Uterus (tissue), 4 donors: ENCODE measurements at places on chromosomes 7 and 10.

GRCh38 chr7:117237646-117238045 is 85.2 kb downstream of the WNT2 start:
- DNase-seq: no peak

- no peak for DNase-seq
Observed at GRCh38 chr10:88941026-88941425, 11.5 kb downstream of the ACTA2 start.

- no peak for DNase-seq
Observed at GRCh38 chr7:4659551-4660286, 22.4 kb upstream of the FOXK1 start.

- DNase-seq: no peak
Observed at GRCh38 chr7:4549681-4550080, 132.4 kb upstream of the FOXK1 start.

GRCh38 chr10:92265687-92266258 is 25.1 kb downstream of the CPEB3 start:
- no peak for DNase-seq

GRCh38 chr10:32957341-32958084 is 517 bp downstream of the ITGB1 start:
- DNase-seq: peak; percentile 52

DNA sequence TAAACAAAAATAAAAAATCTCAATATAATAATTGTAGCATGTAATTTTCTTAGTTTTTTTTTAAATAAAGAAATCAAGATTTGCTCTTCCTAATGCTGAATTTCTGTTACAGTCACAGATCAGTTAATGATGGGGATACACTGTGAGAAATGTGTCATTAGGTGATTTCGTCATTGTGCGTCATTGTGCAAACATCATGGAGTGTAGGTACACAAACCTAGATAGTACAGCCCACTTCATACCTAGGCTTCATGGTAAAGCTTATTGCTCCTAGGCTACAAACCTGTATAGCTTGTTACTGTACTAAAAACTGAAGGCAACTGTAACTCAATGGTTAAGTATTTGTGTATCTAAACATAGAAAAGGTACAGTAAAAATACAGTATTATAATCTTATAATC is 74.4 kb upstream of the LSM8 start:
- DNase-seq: no peak

GRCh38 chr7:6286486-6286885 is 14.1 kb upstream of the CYTH3 start:
- no peak for DNase-seq

- no peak for DNase-seq
Observed at GRCh38 chr10:120041807-120042559, 149.5 kb downstream of the SEC23IP start.

DNA sequence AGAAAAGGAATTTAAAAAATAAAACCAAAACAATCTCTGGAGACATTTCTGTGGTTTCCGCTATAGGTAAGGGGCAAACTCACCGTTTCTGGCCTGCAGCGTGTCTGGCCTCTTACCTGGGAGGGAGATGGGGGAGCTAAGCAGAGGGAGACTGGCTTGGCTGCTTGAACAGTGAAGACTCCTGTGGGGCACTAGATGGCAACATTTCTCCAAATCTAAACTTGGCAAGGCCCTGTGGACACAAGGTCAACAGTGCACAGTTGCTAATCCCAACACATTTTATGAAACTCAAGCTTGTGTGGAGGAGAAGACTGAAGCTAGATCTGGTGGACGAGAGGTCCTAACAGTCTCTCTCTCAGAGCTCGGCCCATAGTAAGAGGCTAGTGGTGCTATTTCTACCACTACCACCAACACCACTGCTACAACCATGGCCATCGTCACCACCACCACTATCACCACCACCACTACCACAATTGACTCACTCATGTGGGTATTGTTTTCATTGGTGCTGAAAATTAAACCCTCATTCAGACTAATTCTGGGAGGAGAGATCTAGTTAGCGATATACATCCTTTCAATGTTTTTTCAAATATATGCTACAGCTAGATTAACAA is 28.4 kb upstream of the CDHR3 start:
- peak; percentile 36 for DNase-seq

DNA sequence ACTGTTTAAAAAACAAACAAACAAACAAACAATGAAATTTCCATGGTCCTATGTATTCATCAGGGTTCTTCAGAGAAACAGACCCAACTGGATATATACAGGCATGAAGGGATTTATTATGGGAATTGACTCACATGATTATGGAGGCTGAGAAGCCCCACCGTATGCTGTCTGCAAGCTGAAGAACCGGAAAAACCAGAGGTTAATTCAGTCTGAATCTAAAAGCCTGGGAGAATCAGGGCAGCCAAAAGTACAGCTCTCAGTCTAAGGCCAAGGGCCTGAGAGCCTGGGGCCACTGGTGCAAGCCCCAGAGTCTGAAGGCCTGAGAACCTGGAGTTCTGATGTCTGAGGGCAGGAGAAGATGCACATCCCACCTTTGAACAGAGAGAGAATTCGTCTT is 163.5 kb downstream of the MDFIC start:
- DNase-seq: no peak

GRCh38 chr7:36013246-36014014 is 139.6 kb upstream of the EEPD1 start:
- no peak for DNase-seq

DNA sequence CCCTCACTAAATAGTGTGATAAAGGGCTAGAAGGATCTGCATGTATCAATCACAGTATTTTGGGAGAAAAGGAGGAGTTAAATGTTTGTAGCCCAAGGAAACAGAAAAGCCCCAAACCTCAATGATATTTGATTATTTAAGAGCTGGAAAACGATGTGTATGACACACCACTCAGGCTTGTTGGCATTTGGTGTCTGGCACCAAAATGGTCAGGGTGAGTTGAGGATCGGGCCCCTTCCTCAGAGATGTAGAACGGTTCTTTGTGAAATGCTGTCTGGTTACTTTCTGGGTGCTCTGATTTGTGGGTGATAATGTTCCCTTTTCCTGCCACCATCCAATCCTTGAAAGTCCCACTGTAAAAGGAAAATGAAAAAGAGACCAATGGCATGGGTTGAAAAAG is 113.7 kb downstream of the CCDC3 start:
- DNase-seq: no peak

GRCh38 chr7:96426027-96426426 is 104.1 kb upstream of the SLC25A13 start:
- no peak for DNase-seq

DNA sequence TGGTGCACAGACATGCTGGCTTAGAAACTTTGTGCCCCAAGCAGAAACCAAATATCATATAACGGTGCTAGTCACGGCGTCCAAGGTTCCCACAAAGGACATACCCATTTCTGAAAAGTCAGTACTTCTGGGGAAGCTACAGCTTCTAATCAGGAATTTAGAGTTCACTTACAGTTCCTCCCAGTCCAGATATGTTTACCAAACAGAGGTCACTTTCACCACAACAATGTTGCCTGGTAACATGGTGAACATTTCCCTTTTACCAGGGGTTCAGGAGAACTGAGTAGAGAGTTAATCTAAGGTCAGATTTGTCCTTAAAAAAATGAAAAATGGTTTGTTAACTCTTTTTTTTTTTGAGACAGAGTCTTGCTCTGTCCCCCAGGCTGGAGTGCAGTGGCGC is 265.9 kb upstream of the MKLN1 start:
- DNase-seq: no peak

DNA sequence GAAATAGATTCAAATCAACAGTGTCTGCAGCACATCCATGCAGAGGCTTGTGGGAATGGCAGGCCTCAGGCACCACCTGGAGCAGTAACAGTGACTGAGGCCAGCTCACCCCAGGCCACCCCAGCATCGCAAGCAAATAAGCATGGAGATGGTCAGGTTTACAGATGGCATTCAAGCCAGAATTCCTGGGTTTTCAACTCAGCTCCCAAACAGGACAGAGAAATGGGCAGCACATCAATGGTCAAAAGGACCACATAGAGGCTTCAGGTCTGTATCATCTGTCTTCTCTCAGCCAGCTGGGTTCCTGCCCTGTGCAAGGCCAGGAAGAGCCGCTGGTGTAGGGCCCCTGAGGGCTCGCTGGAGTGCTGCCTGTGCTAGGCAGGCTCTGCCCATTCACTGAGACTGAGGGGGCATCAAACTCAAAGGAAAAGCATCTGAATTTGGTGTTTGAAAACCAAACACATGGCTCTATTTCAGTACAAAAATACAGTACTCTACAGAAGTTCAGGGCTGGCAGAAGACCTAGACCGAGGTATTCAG is 112.5 kb downstream of the KMT2E start:
- DNase-seq: no peak

DNA sequence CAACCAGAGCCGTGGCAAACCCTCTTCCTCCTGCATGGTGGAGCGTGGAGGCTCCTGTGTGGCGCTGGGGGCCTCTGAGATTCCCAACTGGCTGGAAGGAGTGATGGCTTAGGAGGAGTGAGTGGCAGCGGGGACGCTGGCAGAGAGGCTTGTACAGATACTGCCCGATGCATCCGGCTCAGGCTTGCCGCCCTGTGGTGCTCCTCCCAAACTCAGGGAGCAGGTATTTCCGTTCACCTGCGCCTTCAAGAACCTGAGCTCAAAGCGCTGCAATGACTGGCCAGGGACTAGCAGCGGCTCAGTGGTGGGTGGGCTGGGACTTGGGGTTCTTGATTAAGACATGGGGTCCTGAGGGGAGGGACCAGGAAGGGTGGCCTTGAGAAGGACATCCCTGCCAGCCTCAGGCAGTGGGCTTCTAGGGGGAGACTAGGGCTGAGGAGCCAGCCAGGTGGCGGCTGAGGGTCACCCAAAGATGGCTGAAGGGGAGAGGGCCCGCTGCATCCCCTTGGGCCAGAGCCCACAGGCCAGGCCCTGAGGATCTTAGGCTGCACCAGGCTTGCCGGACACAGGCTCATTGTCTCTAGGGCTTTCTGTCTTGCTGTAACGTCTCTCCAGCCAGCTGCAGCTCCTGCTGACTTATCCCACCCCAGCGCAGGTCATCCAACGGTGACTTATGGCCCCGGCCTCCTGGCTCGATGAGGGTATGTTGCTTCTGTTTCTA is 3.2 kb downstream of the ZNF775 start:
- no peak for DNase-seq

- no peak for DNase-seq
Observed at GRCh38 chr7:96174812-96175211, 147.1 kb downstream of the SLC25A13 start.

DNA sequence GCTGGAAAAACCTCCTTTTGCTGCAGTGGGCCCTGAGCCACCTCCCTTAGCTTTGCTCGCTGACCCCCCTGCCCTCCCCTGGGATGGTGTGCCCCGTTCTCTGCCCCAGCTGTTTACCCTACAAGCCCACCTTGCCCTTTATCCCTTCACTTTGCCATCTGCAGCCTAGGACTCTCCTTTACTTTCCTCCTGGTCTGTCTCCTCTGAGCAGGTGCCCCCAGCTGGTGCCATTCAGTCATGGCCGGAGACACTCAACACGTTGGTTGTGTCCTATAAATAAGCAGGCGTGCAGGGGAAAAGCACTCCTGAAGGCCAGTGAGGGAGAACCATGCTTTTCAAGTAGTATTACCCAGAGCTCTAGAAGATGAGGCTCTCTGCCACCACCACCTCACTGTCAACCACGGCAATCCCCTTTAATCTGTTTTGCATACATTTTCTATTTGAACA is 6.1 kb downstream of the RASSF4 start:
- DNase-seq: no peak

- no peak for DNase-seq
Observed at GRCh38 chr7:28575241-28575643, 162.9 kb downstream of the CREB5 start.

DNA sequence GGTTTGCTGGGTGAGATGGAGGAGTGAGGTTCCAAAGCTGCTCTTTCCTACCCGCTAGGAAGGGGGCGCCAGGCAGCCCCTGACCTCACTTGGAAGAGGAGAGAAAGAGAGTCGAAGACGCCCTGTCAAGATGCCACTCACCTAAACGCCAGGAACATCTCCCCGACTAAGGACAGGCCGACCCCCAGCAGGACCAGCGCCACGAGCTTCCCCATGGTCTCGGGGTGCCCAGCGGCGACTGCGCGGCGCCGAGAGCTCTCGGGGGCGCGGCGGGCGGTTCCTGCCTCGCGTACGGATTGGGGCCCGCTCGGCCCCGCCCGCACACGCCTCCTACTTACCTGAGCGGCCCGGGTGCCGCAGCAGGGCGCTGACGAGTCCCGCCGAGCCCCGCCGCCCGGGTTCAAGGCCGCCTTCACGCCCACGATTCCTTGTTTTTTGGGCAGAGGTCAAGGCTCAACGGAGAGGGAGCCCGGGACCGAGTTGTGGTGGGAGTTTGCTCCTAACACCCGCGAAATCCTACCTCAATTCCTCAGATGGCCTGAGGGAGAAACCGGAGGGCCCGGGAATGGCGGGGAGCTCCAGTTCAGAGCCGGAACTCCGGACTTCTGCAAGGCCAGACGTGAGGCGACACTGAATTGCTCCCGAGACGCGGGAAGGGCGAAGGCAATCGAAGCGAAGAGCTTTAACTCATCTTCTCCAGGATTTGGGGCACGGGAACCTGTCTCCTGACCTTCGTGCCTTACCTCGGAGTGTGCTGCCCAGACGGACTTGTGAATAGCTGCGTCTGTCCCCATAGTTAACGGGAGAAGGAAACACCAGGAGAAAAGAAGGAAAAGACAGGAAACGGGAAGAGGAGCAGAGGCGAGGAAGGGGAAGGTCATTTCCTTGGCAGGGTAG is at the start of gene PON3:
TSS of gene PON3 (minus strand) at position 240 of the 897 bp plus-strand sequence. CDS start at position 215, 25 bp downstream.
- DNase-seq: no peak

DNA sequence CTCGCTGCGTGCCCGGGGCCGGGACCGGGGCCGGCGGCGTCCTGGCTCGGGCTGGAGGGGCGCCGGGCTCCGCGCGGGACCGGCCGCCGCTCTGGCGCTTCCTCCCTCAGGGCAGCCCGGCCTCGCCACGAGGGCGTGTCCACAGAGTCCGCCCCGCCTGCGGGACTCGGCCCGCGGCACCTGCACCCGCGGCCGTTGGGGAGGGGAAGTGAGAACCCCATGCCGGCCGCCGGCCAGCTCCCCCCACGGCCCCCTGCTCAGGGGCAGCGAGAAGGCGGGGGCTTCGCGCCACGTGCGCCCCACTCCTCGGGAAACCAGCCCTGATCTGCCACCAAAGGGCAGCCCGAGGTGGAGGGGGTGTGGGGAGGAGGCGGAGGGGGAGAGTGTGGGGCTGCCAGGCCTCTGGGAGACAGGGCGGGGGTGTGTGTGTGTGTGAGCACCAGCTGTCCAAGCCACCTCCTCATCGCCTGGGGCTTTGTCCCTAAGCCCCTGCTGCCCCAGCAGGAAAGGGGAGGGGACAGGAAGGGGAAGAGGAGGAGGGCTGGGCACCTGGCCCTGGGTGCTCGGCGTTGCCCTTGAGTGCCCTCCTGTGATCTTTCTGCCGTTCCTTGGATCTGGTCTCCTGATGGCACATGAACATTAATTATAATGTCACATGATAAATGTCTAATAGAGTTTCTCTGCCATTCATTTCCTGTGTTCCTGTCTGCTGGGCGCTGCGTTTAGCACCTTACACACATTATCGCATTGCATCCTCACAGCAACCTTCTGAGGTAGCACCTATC is at the start of gene PIK3AP1:
TSS of gene PIK3AP1 (minus strand) at position 93 of the 785 bp plus-strand sequence. CDS start 120 bp downstream, outside the sequence.
- peak; percentile 21 for DNase-seq

GRCh38 chr7:137269240-137269639 is 74.3 kb downstream of the PTN start:
- DNase-seq: no peak
